ENCODE measurements at places on chromosomes 6 and 20.

DNA sequence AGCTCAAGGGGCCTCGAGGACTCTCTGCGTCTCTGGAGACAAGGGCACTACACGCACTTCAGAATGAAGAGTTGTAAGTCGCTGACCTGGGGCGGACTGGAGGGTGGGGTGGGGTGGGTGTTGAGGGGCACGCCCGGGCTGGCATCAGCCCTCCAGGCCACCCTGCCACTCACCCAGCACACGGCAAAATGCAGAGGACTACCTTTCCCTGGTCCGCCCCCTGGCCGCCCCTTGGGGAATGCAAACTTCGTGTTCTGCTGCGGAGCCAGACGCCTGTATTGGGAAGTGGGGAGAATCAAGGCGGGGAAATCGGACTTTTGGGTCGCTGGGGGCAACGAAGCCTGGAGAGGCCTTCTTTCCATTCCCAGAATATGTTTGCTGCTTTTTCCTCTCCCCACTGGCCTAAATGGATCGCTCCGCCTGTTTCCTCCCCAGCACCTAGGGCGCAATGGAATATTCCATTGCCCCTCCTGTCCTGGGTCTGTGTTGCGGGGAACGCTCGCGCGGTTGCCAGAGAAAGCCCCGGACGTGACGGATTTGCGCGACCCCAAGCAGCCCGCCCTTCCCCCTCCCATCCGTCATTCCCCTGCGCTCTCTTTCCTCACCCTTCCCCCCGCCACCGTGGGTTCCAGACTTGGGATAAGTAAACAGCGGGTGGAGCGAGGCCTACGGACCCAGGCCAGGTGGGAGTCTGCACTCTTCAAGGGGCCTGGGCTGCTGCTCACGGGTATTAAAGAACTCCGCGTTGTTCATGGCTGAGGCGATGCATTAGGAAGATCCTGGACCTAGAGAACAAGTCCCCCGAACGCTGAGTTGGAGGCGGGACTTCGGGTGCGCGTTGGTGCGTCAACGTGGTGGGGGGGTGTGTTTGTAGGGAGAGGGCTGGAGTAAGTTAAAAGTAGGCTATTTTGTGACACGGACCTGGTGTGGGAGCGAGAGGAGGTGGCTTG is at the start of gene PPT2:
Gene PPT2, plus strand, starts transcription at position 578 of the 950 bp plus-strand sequence. CDS start 454 bp downstream, outside the sequence.
- DNase-seq: peak; percentile 69

DNA sequence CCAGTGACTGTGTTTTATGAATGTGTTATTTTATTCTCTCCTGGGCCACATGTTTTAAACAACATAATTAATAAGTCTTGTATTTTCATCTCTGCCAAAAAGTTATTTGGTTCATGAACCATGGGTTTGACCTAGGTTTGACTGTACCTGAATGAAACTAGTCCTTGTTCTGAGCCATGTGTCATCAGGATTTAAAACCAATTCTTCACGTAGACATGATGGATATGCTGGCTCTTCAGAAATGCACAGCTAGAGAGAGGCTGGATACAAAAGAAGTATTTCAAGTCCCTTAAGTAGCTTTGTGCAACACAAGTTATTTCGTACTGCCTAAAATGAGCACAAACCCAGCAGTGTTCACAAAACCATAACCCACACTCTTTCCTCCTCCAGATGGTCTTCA is 116.1 kb downstream of the IBTK start:
- DNase-seq: no peak

DNA sequence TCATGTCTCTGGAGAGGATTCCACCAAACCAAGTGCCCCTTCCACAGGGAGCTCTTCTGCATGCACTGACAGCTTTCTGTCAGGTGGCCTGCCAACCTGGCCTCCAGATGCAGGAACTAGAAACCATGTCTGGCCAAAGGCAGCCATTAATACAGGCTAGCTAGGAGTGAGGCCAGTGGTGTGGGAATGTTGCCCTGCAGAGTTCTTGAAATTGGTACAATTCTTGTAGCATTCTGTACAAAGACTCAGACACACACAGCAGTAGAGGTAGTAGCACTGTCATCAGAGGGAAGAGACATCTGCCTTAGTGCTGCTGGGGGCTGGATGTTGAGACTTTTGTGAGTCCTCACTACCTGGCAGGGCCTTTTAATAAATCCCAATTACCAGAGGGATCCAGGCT is 48.8 kb downstream of the RNF24 start:
- DNase-seq: no peak

GRCh38 chr20:43710370-43711044 is 16.3 kb downstream of the GTSF1L start:
- no peak for DNase-seq

DNA sequence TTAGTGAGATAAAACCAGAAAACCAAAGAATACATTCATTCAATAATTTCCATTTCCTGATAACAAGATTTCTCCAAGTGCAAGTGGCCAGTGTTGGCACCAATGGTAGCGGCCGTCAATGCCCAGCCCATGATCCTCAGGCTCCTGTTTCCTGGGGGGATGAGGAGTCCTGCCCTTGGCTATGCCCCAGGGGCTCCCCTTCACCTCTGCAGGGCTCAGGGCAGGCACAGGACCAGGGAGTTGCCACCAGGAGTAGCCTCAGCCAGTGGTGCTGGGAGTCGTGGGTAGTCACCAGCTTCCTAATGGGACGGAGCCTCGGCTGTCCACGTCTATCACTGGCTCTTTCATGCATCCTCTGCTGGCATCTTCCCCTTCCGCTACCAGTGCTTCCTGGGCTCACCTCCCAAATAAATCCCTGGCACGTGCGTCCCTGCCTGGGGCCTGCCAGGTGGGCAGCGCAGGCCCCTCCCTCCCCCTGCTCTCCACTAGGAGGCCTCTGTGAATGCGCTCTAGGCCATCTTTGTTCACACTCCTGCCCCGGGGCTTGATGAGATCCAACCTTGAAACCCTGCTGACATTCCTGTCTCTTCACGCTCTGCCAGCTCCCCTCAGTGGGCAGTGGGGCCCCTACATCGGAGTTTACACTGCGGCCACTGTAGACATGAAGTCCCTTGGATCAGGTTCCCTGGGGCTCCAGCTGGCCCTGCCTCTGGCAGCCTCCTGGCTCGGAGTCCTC is 215.7 kb downstream of the SYNDIG1 start:
- no peak for DNase-seq

- DNase-seq: no peak
Measured at GRCh38 chr20:43022568-43022967, 167.1 kb downstream of the PTPRT start.

- no peak for DNase-seq
Measured at GRCh38 chr20:50328996-50329898, 138.6 kb downstream of the CEBPB start.

DNA sequence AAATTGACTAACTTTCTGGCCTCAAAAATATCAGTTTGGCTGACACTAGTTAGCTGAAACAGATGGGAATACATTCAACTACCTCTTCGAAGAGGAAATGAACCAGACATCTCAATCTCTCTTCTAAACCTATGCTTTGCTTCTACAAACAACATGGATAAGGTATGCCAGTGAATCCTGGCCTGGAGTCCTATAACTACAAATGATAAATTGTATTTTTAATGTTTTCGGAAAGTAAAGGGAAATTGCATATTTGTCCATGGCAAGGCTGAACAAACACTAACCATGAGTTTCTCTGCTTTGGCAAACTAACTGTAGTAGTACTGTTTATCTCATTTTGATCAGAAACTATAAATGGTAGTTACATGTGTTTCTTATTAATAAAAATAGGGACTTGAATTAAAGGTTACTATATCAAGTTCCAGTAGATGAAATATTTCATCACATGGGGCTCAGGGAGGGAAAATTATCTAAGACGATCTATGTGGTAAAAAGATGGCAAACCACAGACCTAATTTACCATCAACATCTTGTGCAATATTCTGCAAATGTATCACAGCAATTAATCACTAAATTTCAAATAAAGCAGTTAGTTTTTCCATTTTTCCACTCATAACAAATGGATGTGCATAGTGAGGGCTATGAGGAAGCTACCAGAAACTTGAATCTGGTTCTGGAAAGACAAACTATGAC is 76.8 kb downstream of the COL12A1 start:
- no peak for DNase-seq

- DNase-seq: no peak
Measured at GRCh38 chr6:23630726-23631635, 495.0 kb upstream of the NRSN1 start.

- DNase-seq: no peak
Measured at GRCh38 chr6:36865835-36866234, 8.8 kb downstream of the PPIL1 start.

GRCh38 chr20:7624886-7625285 is 315.4 kb downstream of the HAO1 start:
- DNase-seq: no peak

DNA sequence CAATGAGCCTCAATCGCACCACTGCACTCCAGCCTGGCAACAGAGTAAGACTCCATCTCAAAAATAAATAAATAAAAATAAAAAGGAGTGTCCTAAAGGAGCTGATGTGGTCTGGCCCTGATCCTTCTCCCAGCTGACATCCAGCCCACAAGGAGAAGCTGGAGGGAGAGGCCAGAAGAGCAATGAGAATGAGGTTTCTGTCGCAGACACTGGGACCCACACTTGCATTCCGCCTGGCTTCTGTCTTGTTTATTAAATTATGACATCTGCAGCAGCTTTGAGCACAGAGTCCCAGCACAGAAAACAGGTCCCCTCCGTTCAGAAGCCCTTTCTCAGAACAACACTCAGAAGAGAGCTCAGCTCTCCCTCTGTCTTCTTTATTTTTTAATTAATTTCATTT is 10.3 kb upstream of the E2F1 start:
- no peak for DNase-seq

GRCh38 chr6:148550569-148550968 is 196.3 kb upstream of the UST start:
- no peak for DNase-seq

DNA sequence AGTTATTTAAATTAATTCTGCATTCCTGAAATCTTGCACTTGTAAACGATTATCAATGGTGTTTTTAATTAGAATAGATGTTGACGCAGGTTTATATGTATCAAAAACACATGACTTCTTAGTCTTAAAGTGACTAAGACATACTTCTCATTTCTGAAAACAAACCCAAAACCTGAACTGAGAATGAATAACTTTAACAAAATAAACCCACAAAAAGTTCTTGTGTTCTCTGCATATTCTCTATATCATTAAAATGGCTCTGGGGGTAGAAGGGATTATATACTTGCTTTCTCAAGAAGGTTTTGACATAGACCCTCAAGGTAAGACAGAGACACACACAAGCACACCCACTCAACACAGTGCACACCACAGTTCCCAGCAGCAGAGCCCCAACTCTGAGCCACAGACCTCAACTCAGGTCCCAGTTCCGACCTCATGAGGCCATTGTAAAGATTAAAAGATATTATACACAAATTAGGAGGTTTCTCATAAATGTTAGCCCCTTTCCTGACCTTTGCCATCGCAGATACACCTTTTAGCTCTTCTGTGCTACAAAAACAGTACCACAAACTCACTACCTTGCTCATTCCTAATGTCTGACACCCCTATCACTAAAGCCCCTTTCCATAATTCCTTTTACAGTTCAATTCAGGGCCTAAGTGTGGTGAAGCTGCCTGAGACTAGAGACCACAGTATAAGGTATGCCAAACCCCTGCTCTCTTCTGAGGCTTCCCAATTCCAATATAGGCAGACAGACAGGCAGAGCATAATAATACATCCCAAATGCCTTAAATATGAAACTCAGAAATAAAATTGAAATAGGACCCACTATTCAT is 267.8 kb downstream of the PTPRK start:
- no peak for DNase-seq

- no peak for DNase-seq
Measured at GRCh38 chr20:12928358-12928754, 80.4 kb upstream of the SPTLC3 start.

- DNase-seq: no peak
Measured at GRCh38 chr20:25372584-25373336, 17.9 kb downstream of the ABHD12 start.

- no peak for DNase-seq
Measured at GRCh38 chr20:5080384-5080877, 39.3 kb downstream of the PCNA start.

DNA sequence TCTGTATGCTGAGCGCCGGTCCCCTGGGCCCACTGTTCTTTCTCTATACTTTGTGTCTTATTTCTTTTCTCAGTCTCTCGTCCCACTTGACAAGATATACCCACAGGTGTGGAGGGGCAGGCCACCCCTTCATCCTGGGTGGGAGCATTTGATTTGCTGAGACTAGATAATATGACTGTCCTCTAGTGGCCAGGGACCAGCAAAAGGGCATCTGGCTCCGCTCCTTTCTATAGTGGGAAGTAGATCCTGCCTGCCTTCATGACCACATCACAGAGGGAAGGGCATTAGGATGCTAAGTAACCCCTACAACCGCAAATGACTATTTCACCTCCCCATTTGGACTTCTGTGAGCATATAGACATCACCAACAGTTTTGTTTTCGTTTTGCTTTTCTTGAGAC is 64.5 kb downstream of the TRMT6 start:
- DNase-seq: no peak

DNA sequence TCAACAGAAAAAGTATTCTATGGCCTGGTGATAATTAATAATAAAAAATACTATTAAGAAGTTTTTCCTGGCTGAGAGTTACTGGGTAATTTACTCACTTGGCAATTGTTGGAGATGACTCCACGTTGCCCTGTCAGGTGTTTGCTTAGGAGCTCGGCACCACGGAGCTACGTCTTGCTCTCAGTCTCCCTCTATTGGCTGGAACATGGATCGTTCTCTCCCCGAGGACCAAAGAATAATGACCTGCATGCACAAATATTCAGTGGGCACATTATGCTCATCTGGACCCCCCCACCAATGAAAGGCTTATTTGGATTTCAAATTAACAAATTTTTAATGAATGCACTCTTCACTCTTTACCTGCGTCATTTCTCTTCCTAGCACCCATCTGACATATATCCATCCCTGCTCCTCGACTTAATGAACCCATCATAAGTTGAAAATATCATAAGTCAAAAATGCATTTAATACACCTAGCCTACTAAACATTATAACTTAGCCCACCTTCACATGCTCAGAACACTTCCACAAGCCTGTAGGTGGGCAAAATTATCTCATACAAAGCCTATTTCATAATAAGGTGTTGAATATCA is 71.0 kb upstream of the CD83 start:
- DNase-seq: peak; percentile 26

- DNase-seq: no peak
Measured at GRCh38 chr6:169854083-169854725, 102.8 kb downstream of the ERMARD start.

DNA sequence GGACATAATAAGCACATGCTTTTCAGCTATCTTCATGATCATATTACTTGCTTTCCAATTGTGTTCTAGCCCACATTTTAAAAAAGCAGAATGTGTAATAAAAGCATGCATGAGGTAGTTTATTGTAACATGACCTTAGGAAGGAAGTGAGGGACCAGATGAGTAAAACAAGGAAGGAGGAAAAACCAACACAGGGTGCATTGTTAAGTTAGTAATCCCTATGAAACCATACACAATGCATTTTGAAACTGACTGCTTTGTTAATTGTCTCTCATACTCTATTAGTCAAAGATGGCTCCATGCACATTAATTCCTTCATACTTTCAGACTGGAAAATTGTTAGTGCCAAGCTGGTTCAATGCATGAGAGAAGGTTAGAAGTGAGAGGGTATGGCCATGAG is 37.7 kb upstream of the CENPW start:
- DNase-seq: no peak

- DNase-seq: no peak
Measured at GRCh38 chr20:60180986-60181385, 222.8 kb downstream of the CDH26 start.
